Activated naive CD8-positive, alpha-beta T cell treated with anti-CD3 and anti-CD28 coated beads, Interleukin-2, amount 10 ng/mL, durations not matched to agents 7 days and 5 days (primary cell): ENCODE measurements at places on chromosomes 5 and 9. TPM values are rescaled to one million over a fixed set of nuclear protein-coding genes. Genes with fewer than 3 reads are reported as not detected.

The FGFR4 gene
- 1.9 TPM for total RNA-seq

The PCDHGA2 gene
- 0.09 TPM for total RNA-seq

The BTNL3 gene
- not detected for total RNA-seq

The TRAF1 gene
- 102 TPM for total RNA-seq

The SPINK13 gene
- total RNA-seq: not detected
